H7 (cell line): ENCODE measurements at places on chromosomes 11 and 22. TPM values are rescaled to one million over a fixed set of nuclear protein-coding genes. Genes with fewer than 3 reads are reported as not detected.

GRCh38 chr22:38862375-38863329 is 9.4 kb downstream of the CBX6 start:
- DNase-seq: peak; percentile 80

GRCh38 chr11:115256397-115257197 is 247.6 kb downstream of the CADM1 start:
- peak; percentile 27 for DNase-seq

GRCh38 chr11:1876361-1877063 is 15.2 kb downstream of the PRR33 start:
- peak; percentile 95 for DNase-seq

DNA sequence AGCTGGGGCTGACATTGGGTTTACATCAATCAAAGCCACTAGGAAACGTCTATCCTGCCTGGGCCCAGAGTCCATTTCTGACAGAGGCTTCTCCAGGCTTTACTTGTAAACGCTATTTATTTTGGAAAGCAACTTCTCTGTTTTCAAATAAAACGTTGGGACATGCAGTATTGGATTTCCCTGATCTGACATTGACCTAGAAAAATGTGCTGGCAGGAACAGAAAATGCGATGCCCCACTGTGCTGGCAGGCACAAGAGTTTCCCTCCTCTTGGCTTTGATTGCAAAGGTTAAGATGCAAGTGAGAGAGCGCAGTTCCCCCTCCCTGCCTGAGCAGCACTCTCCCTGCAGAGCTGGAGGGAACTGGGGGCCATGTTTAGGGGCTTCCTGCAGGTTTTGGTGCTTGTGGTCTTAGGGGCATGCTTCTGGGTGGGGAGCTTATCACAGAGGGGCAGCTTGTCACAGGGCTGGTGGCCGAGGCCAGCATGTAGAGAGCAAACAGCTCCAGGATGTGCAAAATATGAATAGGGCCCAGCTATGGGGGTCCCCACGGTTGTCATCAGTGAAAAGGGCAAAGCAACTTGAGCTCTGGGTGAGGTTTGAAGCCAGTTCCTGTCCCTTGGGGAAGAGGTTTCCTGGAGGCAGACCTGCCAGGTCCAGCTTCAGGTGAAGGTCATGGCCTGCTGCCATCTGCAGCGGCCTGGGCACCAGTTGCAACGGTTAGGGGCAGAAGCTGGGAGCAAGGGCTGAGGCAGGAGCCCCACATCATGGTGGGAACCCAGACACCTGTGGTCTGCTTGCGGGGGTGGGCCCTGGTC is 42.3 kb upstream of the DKK3 start:
- peak; percentile 43 for DNase-seq

- DNase-seq: no peak
Observed at GRCh38 chr22:30261134-30261533, 5.5 kb downstream of the OSM start.

GRCh38 chr22:47144791-47145425 is 382.5 kb downstream of the TBC1D22A start:
- no peak for DNase-seq

DNA sequence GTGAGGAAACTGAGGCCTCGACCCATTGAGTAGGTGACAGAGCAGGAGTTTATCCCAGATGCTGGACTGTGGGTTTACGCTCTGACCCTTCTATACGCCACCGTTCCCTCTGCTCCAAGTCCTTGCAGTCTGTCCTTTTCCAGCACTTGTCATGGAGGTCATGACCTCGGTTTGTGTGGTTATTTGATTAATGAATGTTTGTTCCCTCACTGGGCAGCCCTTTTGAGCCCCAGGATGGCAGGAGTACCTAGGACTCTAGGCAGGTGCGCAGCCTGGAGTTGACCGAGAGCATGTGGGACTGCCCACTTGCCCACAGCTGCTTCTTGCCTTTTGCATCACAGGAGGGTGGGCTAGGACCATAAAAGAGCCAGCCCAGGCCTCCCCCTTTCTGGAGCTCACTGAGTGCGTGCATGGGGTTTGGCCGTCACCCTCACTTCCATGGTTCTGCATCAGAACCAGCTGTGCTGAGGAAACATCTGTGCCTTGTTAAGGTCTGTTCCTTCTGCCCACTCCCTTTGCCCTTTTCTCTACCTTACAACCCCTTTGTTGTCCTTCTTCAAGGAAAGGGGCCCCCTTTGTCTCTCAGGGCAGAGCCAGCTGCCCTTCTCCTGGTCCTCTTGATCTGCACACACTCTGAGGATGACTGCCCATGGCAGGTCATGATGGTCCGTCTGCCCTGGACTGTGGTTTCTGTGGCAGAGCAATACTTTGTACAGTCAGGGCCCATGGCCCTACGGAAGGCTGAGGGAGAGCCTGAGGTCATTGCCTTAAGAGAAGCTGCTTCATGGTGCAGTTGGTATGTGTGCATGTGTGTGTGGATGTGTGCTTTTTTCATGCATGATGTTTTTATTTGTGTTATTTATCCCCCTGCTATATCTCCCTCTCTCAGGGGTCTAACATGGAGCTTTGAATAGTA is 38.2 kb downstream of the BMAL1 start:
- DNase-seq: no peak

- no peak for DNase-seq
Observed at GRCh38 chr11:92865352-92865751, 104.1 kb upstream of the MTNR1B start.

GRCh38 chr11:2699185-2699530 is 636 bp downstream of the KCNQ1OT1 start:
- peak; percentile 68 for DNase-seq

GRCh38 chr11:10349281-10349665 is 44.4 kb downstream of the ADM start:
- no peak for DNase-seq

- no peak for DNase-seq
Observed at GRCh38 chr22:30717952-30718351, 23.3 kb downstream of the OSBP2 start.

GRCh38 chr11:120883404-120884080 is 140.4 kb upstream of the TBCEL start:
- DNase-seq: peak; percentile 58

DNA sequence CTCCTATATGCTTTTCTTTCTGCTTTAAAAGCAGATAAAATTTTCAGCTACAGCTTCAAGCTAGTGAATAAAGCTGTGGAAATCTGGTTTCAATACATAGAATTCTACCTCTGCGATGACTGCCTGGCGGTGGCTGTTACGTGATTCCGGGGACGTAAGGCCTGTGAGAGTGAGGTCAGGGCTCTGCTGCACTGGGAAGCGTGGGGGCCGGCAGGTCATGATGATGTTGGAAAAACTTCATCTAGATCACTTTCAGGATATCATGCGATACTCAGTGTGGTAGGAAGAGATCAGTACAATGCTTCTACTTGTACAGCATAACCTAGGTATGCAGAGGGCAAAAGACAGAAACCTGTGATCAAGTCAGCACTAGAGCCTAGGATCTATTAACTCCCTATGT is 546.8 kb upstream of the B3GAT1 start:
- DNase-seq: no peak

- peak; percentile 90 for DNase-seq
Observed at GRCh38 chr11:26331911-26332571, at the start of gene ANO3. Gene ANO3 (plus strand): TSS chr11:26332130. CDS start chr11:26332276, 146 bp downstream.

DNA sequence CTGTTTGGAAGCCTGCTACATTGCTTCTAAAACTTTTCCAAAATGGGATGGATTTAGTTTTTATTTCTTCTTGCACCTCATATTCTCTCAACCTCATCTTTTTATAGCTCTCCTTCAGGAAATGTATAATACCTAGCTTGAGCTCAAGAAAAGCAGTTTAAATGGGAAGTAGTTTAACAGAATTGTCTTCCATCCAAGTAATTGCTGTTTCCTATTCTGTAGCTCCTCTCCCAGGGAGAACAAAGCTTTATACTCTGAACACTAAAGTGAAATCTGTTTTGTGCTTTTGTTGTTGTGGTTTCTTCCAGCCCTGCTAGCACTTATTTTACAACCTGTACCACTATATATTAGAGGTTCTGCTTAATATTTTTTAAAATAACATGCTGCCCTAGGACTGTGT is 83.2 kb upstream of the HORMAD2 start:
- no peak for DNase-seq

GRCh38 chr22:22710719-22711531 is 66.5 kb downstream of the GGTLC2 start:
- peak; percentile 85 for DNase-seq

DNA sequence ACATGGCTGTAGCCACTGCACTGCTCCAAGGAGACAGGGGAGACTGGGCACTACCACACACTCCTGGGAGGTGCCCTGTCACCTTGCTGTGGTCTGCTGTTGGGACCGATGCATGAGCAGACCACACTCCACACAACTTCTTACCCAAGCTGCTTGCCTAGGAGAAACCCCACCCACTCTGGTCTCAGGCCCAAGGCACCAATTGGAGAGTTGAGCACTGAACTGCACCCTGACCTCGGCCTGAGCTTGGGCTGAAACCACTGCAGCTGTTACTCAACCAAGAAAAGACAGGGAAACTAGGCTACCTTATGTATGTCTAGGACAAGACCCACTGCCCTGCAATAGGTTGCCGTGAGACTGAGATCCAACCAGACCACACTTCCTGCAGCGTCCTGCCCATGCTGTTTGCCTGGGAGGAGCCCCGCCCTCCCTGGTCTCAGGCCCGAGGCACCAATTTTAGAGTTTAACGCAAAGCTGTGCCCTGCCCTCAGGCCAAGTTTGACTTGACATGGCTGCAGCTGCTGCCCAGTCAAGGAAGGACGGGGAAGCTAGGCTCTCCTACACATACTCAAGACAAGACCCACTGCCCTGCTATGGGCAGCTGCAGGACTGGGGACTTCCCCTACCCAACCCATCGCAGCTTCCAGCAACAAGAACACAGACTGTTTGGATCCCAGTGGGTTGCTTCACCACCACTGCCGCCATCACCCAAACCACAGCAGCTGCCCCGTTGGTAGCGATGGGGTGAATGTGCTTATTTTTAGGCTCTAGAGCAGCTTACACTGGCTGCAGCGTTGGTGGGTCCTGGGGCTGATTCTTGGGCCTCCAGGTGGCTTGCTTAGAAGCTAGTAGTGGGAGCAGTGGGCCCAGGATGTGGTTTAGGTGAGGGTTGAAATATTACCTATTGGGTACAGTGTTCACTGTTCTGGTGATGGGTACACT is 66.8 kb downstream of the BRD1 start:
- no peak for DNase-seq

- DNase-seq: peak; percentile 14
Observed at GRCh38 chr11:45894555-45895247, 9.2 kb downstream of the MAPK8IP1 start.

GRCh38 chr11:56817661-56818060 is 69.2 kb upstream of the OR9G4 start:
- no peak for DNase-seq

DNA sequence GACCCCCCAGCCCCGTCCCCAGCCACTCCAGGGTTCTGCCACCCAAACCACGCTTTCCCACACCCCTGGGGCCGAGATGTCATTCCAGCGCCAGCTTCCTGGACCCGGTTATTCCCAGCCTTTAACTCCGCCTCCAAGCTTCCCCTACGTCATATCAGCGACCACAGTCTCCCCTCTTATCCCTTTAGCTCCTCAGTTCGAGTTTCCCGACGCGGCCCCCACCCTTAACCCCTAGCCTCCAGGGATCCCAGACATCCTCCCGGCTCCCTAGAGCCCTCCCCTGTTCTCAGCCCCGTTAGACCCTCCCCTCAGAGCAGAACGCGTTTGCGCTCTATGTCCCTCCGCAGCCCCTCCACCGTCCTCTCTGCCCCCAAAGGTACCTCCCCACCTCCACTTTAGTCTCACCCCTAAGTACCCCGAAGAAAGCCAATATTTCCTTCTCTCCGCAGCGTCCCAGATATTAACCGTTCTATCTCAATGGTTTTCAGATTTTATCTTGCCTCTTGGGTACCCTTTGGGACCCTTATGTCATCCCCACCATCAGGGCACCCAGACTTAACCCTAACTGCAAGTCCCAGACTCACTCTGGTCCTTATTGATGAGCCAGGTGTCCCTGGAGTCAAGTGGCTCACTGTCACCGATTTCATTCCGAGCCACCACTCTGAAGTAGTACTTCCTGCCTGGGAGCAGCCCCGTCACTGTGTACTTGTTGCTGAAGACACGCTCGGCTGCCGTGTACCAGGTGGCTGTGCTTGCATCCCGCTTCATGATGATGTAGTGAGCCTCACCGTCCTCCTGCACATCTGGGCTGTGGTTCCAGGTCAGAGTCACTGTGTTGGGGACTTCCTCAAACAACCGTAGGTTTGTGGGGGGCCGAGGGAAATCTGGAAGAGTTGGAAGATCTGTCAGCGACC is 8.0 kb downstream of the TMEM86A start:
- peak; percentile 84 for DNase-seq

DNA sequence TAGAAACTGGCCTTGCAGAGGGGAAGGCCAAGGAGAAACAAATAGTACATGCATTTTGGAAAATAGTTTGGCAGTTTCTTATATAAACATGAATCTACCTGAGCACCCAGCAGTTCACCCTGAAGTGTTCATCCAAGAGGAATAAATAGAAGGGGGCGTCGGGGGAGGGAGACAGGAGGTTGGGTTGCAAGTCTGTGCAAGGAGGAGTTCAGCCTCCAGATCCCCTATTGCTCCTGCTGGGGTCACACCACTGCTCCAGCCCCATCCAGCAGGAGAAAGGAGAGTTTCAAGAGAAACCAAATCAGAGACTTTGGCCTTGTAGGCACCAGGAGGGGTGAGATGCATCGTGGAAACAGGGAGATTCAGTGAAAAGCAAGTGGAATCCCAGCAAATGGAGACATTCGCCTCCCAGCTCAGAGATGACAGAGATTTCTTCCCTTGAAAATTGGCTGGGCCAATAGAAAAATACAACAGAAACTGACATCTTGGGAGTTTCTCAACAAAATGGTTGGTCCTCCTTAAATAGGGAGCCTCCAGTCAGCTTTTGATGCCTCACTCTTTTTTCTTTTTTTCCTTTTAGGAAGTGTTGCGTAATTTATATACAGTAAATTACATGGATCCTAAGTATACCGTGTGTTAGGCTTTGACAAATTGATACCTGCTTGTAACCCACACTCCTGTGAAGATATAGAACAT is 34.1 kb downstream of the OTOG start:
- no peak for DNase-seq

DNA sequence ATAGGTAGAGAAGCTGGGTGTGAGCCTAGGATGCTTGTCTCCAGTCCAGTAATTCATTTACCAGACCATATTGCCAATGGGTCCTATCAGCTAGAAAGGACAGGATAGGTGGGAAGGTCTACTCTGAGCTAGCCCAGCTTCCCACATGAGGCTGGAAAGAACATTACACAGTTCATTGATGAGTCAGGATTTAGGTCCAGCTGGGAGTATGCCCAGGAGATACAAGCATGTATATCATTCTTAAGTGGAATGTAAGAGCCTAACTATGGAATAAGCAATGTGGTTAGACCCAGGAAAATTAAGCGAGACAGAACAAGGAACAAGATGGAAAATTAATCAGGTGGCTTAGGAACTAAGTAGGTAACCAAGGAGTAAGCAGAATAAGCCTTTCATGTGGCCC is 59.0 kb upstream of the TBCEL start:
- DNase-seq: no peak

Gene NUDT22
- 73.3 and 75.9 TPM in 2 replicates for total RNA-seq

Gene CCDC34
- 10.0 and 13.6 TPM in 2 replicates for total RNA-seq

Gene IL18
- not detected in 2 replicates for total RNA-seq

Gene DERL3
- 5.0 and 9.3 TPM in 2 replicates for total RNA-seq

Gene MFNG
- total RNA-seq: 1.3 and 5.1 TPM in 2 replicates

Gene CNGA4
- total RNA-seq: 0.17 and 0.67 TPM in 2 replicates

Gene ACTN3
- total RNA-seq: 36.9 and 68.8 TPM in 2 replicates

Gene TRIM29
- total RNA-seq: 0.17 TPM in 1 of 2 replicates, not detected in the other

Gene NRIP3
- total RNA-seq: 1.9 and 5.0 TPM in 2 replicates

Gene TYR
- not detected in 2 replicates for total RNA-seq

Gene SLC17A6
- total RNA-seq: not detected in 2 replicates

Gene MOB2
- 17.3 and 20.2 TPM in 2 replicates for total RNA-seq

Gene OR52K2
- total RNA-seq: not detected in 2 replicates

Gene CALCA
- total RNA-seq: 0.76 and 1.1 TPM in 2 replicates

Gene CSNK2A3
- total RNA-seq: 1.6 and 2.5 TPM in 2 replicates

Gene TMPRSS13
- total RNA-seq: 0.31 TPM in 1 of 2 replicates, not detected in the other
